ENCODE measurements at places on chromosomes 2 and 18. TPM values are rescaled to one million over a fixed set of nuclear protein-coding genes. Genes with fewer than 3 reads are reported as not detected.

GRCh38 chr2:178998539-178998938 lies 51.4 kb downstream of the CCDC141 start:
- DNase-seq: no peak

DNA sequence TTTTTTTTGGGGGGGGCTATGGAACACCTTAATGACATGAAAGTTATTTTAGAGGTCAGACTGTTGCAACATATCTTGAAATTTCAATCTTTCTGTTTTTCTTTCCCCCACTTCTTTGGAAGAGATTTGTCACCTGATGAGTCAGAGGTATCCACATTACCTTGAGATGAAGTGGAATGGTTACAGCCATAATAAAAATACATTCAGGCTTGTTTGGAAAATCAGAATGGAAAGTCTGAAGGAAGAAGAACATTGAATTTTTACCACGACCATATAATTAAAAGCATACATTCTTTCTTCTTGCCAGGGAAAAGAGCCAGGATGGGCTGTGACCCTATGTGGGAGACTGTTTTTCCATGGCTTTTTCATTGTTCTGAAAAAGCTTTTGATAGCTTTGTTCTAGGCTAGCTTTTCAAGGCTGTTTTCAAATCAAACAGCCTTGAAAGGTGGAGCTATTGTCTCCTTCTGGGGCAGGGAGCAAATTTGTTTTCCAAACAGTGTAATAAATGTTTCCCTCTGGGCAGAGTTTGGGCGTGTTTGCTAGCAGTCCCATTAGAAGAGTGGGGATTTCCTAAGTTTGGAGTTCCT lies 2.3 kb upstream of the GTF3C3 start:
- peak; percentile 46 for DNase-seq

The QPCT gene
- not detected for total RNA-seq

DNA sequence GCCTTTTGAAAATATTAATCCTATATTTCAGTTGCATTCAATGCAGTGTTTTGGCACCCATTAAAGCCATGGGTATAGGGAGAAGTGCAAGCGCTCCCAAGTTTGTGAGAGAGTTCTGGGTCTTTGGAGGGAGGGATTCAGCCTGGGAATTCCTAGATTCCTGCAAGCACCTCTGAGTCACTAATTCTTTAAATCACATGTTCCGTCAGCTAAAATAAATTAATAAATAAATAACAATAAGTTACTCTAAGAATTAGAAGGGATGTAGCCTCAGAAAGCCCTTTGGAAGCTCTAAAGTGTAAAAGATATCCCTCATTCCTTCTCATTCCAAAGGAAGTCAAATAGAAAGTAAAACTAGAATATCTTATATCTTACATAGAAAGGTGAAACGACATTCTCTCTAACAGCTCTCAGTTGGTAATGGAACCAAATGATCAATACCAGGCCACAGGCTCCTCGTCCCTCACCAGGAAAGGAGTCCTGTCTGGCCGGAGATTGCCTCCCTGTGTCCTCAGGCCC lies 222.4 kb upstream of the RBBP8 start:
- DNase-seq: peak; percentile 25

GRCh38 chr18:76842837-76843530 lies 20.6 kb downstream of the ZNF236 start:
- no peak for DNase-seq

DNA sequence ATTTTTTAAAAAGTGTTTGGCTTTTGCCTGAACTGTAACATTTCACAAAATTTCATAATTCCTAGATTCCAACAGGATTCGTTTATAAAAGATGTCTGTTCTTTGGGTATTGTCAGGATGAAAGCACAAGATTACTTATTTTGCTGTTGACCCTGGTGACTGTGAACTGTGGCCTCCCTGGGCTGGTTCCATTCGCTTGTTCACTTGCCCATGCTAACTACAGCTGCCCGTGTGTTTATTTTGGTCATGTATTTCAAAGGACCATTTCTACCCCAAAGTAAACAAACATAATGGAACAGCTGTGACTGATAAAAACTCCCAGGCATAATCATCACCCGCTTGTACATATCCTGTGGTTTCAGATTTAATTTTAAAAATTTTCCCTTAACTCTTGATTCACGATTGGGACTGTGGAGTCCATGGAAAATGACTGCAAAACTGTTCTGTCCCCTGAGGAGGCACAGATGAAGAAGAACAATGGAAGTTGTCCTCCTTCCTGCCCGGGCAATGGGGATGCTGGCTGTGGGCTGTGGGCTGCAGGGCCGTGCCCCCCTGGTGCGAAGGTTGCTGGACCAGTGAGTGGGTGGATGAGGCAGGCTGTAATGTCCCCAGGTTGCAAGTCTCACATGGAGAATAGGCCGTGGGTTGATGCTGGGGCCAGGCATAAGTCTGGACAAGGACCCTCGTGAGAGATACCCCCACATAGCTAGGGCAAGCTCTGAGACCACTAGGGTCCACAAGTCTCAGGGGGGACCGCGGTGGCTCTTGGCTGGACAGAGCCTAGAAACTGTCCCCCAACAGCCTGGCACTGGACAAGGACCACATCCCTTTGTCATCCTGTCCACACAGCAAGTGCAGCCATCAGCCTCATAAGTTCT lies 28.9 kb upstream of the HDAC4 start:
- DNase-seq: no peak

The STARD6 gene
- total RNA-seq: not detected

The IL1RL1 gene
- 25.6 TPM for total RNA-seq

- DNase-seq: no peak
These were observed 315.2 kb upstream of the CHAC2 start for GRCh38 chr2:53452400-53452799.

DNA sequence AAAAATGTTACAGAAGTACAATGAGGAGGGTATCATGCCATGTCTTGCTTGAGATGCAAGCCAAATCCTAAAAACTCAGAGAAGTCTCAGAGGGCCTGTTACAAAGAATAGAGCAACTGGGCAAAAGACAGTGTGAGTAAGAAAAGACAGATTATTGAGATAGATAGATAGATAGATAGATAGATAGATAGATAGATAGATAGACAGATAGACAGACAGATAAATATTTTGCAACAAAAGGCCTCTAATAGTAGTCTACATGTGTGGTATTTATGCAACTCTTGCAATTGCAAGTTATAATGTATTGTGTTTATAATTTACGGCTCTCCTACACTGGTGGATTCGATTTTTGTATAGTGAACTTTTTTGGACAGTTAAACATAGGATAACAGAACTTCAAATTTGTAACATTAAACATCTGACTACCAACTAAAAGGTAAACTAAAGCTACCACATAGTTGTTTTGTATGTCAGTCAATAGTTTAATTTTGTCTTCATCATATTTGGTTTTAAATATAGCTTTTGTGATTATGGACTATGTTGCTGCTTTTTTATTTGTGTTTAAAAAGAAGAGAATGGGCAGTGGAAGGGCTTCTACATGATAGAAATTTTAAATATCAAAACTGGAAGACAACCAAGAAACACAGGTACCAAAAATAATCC lies 740.7 kb upstream of the LRRTM4 start:
- DNase-seq: no peak

DNA sequence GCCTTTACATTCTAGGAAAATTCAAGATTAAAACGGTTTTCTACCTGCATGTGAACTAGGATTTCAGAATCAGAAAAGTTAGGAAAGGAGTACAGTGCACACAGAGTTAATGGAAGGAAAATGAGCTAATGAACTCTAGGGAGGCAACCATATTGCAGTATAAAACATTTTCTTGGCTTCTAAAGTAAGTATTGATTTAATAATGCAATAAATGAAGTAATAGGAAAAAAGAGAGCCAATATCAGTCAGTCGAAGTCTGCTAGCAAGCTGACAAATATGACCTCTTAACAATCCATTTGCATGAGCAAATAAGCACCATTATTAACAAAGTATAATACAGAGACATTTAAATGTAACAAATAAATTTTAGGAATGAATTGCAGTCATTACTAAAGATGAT lies 80.2 kb upstream of the COL3A1 start:
- DNase-seq: no peak

All from MCF 10A (cell line).